Glutamatergic neuron (in vitro differentiated cells): ENCODE measurements at places on chromosomes 13 and 19.

DNA sequence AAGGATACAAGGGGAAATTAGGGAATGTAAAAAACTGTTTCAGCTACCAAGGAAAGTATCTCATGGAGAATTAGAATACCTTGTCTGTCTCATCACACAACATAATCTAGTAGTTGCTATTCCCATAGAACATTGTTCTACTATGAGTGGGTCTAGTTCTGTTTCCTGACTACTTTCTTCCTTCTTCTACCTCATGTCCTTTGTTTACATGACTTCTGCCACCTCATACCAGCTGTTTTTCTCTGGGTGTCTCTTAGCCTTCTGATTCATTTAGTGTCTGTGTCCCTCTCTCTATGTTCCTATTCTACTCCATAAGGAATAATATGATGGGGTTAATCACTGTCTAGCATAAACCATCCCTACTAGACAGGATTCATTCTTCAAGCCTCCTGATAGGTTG is 887.3 kb downstream of the DIAPH3 start:
- DNase-seq: no peak

DNA sequence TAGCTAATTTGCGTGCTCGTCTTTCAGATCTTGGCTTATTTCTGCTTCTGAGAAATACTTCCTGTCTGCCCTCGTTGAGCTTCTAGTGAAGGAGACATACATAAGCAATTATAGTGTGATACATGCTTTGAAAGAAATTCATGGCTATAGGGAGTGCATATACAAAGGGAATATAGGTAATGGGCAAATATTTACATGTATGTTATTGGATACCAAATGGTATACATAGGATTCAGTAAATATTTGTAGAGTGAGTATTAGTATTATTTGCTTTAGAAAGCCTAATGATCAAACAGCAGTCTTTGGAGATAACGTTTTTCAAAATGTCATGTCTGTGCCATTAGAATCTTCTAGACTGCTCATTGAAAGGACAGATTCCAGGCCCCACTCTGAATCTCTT is 5.2 kb downstream of the BRCA2 start:
- no peak for DNase-seq

DNA sequence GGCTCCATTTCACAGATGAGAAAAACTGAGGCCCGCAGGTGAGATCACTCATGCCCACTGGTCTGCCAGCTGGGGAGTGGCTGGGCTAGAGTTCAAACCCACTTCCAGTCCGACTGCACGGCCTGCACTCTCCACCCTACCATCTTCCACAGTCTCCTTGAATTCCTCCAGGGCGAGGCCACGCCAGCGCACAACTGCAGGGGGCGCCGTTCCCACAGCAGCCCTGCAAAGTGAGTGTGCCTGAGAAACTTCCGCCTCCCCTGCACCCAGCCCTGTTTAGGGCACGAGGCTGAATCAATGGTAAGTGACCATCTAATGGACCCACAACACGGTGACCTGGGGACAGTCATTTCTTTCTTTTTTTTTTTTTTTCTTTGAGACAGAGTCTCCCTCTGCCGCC is 829 bp upstream of the ATCAY start:
- no peak for DNase-seq

- no peak for DNase-seq
Measured at GRCh38 chr13:75181906-75182305, 300.1 kb downstream of the TBC1D4 start.

- peak; percentile 34 for DNase-seq
Measured at GRCh38 chr19:6412447-6413091, 12.0 kb downstream of the KHSRP start.

DNA sequence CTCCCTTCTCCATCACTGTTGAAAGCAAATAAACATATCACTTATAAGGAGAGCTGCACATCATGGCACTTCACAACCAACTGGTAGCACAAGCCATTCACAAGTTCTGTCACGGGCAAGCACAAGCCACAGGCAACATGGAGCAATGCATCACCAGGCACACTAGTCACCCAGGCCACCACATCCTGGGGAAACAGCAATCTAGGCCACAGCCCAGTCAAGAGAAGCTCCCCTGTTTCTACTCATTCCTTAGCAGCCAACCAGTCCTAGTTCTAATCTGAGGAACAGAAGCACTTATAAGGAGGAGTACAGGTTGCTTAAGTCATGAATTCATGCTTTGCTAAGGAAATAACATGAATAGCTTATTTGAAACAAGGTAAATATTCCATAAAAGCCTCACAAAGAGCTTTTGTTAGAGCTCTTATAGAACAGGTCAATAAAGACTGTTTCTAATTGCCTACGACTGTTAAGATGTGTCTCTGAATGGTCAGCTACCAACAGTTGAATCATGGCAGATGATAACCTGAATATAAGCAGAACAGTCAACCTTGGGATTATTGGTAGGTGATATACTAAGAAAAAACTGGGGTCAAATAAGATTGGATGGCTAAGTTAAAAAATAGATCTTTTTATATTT is 169.0 kb downstream of the TBC1D4 start:
- DNase-seq: no peak

GRCh38 chr19:46935066-46935663 is 74.4 kb downstream of the ARHGAP35 start:
- DNase-seq: no peak

- peak; percentile 40 for DNase-seq
Measured at GRCh38 chr13:99087954-99088491, 110.2 kb upstream of the DOCK9 start.
